ENCODE measurements at places on chromosomes 11 and 22. TPM values are rescaled to one million over a fixed set of nuclear protein-coding genes. Genes with fewer than 3 reads are reported as not detected.

DNA sequence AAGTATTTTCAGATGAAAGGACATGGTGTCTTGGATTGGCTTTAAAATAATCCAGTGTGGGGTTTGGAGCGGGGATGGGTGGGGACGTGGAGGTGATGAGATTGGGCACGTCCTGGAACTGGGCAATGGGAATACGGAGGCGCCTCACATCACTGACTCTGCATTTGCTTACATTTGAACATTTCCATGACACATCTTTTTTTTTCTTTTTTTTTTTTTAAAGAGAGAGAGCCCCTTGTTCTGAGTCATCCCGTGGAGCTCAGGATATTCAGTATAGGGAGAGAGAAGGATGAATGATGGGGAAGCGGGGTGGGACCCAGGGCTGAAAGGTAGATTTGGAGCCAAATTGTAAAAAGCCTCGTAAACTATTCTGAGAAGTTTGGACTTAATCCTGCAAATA lies 142.7 kb downstream of the FBXO7 start:
- no peak for DNase-seq

- no peak for DNase-seq
These were observed 8.2 kb downstream of the ALX4 start for GRCh38 chr11:44301564-44302271.

MRPL21 gene
- 40.6 TPM for total RNA-seq

GRCh38 chr11:90737444-90738050 lies 514.7 kb upstream of the CHORDC1 start:
- peak; percentile 11 for DNase-seq

DNA sequence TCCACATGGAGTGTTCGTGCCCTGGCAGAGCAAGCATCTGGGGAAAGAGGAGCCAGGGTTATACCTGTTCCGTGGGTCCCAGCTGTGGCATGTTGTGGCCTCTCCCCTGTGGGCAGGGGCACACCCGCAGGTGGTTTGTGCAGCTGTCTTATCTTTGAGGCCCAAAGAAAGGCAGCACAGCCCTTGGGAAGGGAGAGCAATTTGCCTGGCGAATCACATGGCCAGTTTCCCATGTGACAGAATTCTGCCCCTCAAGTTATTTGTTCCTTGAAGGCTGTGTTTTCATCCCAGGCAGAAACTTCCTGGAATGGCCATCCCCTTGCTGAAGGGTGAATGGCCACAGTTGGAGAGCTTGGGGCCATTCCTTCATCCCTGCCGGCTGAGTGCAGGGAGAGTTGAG lies 16.4 kb upstream of the COX8A start:
- DNase-seq, result no peak

RGL4 gene
- not detected for total RNA-seq

GRCh38 chr11:129694966-129695365 lies 120.7 kb upstream of the TMEM45B start:
- no peak for DNase-seq

GRCh38 chr22:37260155-37260795 lies 16.2 kb upstream of the RAC2 start:
- no peak for DNase-seq

DNA sequence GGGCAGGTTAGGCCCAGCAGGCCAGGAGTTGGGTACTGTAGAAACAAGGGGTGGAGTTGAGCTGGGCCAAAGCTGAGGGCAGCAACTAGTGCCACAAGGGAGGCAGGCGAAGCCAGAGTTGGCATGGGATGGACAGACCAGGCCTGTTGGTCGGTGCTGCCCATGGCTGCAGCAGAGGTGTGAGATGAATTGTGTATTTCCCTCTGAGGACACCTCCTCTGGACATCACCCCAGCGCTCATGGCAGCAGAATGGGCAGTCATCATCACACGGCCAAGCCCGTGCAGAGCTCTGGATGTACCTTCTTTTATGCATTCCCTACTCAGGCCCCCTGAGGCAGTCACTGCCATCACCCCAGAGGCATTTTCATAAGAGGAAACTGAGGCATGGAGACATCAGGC lies 20.3 kb downstream of the TAB1 start:
- no peak for DNase-seq

LRRC55 gene
- 1.4 TPM for total RNA-seq

GRCh38 chr11:57323167-57323854 lies 1.4 kb downstream of the TNKS1BP1 start:
- no peak for DNase-seq

OR2AT4 gene
- total RNA-seq, result 0.22 TPM

PHF21B gene
- total RNA-seq, result 6.7 TPM

DNA sequence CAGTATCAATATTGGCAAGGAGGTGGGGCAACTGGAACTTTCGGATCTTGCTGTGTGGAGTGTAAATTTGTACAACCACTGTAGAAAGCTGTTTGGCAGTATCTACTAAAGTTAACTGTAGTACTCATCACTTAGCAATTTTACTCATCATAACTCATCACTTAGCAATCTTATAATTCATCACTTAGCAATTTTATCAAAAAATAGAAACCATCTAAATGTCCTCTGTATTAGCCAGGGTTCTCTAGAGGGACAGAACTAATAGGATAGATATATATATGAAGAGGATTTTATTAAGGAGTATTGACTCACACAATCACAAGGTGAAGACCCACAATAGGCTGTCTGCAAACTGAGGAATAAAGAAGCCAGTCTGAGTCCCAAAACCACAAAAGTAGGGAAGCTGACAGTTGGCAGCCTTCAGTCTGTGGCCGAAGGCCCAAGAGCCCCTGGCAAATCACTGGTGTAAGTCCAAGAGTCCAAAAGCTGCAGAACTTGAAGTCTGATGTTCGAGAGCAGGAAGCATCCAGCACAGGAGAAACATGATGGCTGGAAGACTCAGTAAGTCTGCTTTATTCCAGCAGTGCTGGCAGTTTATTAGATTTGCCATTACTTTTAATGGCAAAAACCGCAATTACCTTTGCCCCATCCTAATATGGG lies 92.9 kb upstream of the USP47 start:
- no peak for DNase-seq

GRCh38 chr11:10414659-10415058 lies 40.4 kb upstream of the AMPD3 start:
- DNase-seq, result no peak

GRCh38 chr11:60848714-60849151 lies 6.8 kb downstream of the CCDC86 start:
- DNase-seq, result no peak

LYVE1 gene
- total RNA-seq, result 0.51 TPM

OR6X1 gene
- not detected for total RNA-seq

DNA sequence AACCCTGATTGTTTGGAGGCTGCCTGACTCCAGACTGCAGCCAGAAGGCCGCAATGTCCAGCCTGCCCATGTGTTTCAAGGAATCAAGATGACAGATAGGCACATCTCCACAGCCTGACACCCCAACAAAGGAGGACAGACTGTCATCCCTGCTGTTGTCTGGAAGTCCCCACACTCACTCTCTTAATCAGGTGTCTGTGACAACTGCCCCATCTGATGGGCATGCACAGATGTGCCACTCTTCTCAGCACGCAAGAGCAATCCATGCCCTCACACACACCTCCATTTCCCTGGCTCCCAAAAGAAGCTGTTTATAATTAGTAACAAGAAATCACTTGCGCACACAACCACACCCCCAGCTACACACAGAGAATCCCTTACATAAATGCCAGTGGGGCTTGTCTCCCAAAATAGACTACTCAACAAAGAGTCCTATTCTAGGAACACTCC lies 117.6 kb downstream of the C11orf58 start:
- DNase-seq, result no peak

DNA sequence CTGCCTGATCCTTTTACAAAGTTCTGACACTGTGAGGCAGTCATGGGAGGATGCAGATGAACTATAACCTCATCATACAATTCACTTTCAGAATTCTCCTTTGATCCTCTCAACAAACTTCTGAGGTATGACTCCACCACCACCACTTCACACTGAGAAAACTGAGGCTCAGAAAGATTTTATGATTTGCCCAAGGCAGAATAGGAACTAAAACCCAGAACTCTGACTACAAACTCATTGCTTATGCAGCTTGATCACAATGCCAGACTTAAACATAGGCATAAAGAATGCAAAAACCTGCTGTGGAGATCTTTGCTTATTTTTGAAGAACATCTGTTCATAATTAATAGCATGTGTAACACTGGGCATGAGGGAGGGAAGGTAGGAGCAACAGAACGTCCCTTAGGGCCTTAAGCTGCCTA lies 20.4 kb downstream of the FAM168A start:
- no peak for DNase-seq

GRCh38 chr22:47000256-47000655 lies 237.8 kb downstream of the TBC1D22A start:
- DNase-seq, result no peak

DNA sequence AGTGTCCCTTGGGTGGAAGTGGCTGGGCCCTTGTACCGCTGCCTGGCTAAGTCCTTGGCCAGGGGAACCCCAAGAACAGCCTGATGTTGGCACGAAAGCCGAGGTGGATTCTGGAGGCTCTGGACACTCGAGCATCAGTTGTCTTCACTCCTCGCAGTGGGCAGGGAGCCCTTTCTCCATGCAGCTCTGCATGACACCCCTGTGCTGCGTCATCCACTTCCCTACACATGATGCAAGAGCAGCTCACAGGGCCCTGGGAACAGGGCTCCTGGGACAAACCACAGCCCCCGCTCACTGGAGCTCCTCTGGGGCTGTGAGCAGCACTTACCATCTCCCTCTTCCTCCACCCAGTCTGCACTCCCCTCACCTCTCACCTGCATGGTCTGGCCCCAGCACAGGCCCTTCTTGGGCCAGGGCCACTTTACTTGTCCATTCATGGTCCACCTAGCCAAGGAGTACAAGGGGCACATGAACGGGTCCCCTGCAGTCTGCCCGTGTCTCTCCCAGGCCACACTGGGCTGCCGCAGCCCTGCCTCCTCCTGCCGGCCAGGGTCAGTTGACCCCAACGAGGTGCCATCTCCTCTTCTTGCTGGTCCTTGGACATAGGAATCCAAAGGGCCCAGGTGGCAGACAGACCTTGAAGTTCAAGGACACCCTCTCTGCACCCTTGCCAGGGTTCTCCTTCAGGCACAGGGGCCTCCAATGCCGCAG lies 66.5 kb downstream of the IGF2 start:
- DNase-seq, result no peak

DNA sequence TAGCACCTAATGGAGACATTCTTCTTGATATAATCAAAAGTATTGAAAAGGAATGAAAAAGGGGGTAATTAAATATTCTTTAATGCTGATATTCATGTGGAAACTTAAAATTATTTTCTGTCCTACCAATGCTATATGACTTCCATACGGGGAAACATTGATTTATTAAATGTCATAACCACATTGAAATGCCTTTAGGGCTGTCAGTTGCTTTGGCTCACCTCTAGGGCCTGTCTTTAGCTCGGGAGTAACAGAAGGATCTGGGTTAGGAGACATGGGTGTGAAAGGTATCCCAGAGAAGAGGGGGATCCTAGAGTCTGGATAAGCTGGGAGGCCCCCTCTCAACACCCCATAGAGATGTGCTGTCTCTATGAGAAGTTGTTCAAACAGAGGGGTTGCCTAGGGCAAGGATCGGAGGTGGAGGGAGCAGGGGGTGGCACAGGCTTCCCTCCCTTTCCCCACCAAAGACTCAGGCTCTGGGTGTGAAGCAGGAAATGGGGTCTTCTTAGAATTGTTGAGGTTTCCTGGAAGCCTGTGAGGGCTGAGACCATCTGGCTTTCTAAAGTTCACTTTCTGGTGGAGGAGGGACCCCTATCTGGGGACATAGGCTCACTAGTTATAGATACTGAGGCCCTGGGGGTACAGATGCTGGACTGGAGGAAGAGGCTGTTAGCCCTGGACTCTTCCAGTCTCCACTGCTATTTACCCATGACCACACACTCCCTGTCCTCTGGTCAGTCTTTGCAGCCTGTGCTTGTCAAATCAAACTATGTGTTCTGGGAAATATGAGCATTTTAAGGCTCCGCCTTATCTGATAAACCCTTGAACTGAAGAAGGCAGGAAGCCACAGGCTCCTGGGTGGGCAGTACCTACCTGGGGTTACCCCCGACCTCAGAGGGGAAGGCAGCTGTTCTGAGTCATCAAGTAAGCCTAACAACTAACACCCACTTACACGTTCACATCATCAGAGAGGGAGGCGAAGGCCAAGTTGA lies 55.8 kb upstream of the RRAS2 start:
- DNase-seq, result no peak

GRCh38 chr22:44721213-44721612 lies 19.2 kb downstream of the PRR5 start:
- peak; percentile 75 for DNase-seq

CTSF gene
- 1.1 TPM for total RNA-seq

GAL gene
- 1.7 TPM for total RNA-seq

THY1 gene
- total RNA-seq, result 49.2 TPM

- DNase-seq, result peak; percentile 11
These were observed 589.3 kb downstream of the INSC start for GRCh38 chr11:15704064-15704463.

GLYATL2 gene
- total RNA-seq, result 2.7 TPM

GRCh38 chr11:36048496-36049247 lies 104.8 kb downstream of the LDLRAD3 start:
- no peak for DNase-seq

GRAMD1B gene
- 12.6 TPM for total RNA-seq

DNA sequence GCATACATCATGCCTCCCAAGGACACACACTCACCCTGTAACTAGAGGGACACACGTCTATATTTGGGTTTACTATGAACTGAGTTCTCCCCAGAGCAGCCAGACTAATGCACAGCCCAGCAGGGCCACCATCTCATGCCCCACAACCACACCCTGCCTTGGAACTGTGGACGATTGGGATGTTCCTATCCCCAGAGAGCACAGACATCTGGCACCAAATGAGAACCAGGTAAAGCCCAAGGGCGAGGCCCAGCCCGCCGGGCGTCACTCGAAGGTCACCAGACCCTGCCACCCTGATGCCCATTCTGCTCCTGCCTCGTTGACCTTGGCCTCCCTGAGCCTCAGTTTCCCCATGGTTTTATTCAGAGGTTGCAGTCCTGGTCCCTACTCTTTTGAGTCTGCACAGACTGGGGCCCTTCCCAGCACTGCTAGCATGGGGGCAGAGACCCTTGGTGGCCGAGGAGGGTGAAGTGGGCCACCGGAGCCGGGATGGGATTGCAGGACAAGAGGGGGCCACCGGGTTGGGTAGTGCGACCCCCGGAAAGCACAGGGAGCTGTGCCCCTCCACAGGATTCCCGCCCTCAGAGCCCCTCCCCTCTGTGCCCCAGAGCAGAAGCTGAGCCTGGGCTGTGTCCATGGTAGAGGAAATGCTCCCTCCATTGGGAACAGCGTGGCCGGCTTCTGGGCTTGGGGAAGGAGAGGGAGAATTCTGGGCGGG lies 56.8 kb downstream of the IGLL5 start:
- DNase-seq, result no peak

RAPSN gene
- not detected for total RNA-seq

DNA sequence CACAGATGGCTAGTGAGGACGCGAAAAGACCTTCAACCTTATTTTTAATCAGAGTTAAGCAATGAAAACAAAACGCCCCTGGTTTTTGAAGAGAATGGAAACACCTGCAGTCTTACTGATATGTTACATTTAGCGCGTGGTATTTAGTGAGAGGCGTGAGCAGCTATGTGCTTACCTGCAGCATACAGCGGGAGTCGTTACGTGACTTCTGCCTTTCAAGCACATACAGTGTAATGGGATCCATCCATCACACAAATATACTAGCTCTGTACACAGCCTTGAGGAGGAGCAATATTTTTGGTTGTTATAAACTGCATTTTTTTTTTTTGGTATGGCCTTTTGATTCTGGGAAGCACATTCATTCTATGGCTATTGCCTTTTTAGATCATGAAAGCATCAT lies 5.5 kb downstream of the KRTAP5-2 start:
- DNase-seq, result no peak

Data from neural progenitor cell (in vitro differentiated cells).